ENCODE measurements at places on chromosomes 1 and 21.

- DNase-seq: no peak
Measured at GRCh38 chr1:46643368-46643775, 24.8 kb downstream of the ATPAF1 start.

DNA sequence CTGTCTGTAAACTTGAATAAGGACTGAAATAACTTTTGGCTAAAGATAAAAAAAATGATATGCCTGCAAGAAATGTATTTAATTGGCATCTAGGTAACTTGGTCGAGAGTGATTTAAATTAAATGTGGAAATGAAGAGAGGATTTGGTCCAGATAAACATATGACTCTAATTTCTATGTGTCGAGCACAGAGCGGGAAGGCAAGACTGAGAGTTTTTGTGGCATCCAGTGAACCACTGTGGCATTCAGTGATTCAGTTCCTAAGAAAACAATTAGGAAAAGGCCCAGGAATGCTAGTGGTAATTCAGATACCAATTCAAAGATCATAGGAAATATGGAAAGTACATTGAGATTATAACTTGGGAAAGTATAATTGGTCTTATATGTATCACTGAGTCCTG is 39.6 kb downstream of the PDE4B start:
- DNase-seq: no peak

GRCh38 chr1:54487571-54488050 is 60.4 kb upstream of the ACOT11 start:
- DNase-seq: no peak

DNA sequence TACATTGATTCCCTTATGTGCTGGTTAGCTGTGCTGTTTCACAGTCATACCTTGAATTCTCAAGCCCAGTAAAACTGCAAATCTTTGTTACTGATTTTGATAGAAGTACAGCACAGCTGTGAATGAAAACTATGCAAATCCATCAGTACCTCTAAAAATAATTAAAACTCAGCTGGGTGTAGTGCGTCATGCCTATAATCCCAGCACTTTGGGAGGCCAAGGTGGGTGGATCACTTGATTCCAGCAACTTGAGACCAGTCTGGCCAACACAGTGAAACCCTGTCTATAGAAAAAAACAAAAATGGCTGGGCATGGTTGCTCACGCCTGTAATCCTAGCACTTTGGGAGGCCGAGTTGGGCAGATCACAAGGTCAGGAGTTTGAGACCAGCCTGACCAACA is 61.2 kb downstream of the NUP210L start:
- DNase-seq: no peak

DNA sequence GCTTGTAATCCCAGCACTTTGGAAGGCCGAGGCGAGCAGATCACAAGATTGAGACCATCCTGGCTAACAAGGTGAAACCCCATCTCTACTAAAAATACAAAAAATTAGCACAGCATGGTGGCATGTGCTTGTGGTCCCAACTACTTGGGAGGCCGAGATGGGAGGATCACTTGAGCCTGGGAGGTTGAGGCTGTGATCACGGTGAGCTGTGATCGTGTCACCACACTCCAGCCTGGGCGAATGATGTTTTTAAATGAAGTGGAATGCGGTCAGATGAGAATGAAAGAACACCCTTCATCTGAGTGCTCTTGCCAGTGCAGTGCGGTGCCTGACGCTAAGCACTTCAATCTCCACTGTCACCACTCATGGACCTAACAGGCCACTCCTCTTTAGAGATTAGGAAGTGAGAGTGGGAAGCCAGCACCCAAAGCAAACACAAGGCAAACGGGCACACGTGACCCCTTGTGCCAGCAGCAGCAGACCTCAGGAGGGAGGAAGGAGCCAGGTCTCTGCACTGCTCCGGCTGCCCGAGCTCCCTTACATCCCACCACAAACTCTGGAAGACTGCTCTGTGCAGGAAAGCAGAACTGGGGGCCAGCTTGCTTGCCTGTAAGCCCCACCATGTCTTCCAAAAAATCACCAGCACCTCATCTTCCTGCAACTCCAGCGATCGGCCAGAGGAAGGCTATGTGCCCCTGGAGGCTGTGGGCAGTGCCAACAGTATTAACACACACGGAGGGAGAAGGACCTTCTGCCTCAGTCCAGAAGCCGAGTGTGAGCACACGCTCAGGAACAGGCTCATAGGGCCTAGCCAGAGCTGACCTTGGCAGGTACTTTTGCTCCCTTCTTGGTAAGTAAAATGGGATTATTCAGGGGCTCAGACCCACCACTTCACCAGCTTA is 9.7 kb downstream of the CTNNBIP1 start:
- DNase-seq: no peak

DNA sequence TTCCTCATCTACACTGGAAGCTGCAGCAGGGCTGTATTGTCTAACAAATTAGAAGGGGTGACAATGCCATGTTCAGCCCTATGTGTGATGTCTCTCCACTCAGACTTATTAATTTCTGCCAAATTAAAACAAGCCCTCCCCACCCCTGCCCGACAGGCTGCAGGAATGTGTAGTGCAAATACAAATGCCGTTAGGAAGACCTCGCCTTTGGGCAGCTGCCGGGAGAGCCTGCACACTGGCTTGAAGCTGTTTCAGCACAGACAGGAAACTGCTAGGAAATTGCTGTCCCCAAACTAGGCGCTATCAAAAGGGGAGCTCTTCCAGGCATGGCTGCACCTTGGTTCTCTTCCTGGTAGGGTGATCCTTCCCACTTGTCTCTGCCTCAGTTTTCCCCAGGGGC is 135.2 kb downstream of the ELAVL4 start:
- no peak for DNase-seq

GRCh38 chr1:117656202-117656641 is 50.4 kb downstream of the TENT5C start:
- DNase-seq: no peak

DNA sequence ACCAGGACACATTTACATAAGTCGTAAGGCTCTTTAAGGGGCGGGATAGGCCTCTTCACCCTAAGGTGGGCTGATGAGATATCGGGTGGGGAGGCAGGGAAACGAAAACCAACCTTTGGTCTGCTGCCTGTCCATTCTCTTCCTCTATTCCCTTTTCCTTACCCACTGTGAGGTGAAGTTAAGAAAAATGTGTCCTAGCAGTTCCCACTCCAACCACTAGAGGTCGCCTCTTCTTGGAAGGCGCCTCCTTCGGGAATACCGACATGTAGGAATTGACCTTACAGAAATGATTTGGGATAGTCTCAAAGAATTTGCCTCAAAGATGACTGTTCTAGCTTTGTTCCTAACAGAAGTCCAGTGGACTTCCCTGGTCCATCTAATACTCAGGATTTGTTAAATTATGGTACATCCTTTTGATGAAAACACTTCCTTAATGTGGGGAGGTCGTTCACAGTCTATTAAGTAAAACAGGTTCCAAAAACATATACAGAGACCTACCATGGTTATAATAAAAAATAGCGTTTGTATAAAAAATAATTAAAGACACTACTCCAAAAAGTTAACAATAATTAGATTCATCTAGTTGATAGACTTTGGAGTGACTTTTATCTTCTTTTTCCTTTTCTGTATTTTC is 14.1 kb downstream of the AZIN2 start:
- peak; percentile 36 for DNase-seq

GRCh38 chr21:45169001-45169400 is 94.6 kb downstream of the ADARB1 start:
- DNase-seq: no peak

GRCh38 chr1:3000214-3000613 is 21.1 kb upstream of the ACTRT2 start:
- no peak for DNase-seq
